ENCODE measurements at places on chromosomes 1 and 21.

DNA sequence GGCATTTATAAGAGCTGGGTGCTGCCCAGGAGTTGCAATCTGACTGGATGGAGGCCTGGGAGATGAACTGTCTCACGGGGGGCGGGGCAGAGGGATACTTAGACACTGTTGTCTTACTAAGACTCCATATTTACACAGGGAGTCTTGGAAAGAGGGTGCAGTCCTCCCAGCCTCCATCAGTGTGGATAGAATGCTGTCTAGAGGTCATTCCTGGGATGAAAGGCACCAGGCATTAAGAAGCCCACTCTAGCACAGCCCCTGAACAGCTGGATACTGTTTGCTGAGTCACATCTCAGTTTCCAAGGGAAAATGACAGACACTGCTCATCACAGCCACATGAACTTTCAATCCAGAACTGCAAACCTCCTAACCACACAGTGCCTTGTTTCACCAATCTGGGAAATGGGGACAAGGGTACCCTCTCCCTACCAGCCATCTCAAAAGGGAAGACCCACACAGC is 43.3 kb downstream of the SSBP3 start:
- no peak for DNase-seq

GRCh38 chr1:43422995-43423671 is 30.6 kb downstream of the HYI start:
- DNase-seq, result no peak

GRCh38 chr1:155241069-155241679 is 14.1 kb downstream of the ENTREP3 start:
- DNase-seq, result peak; percentile 75

GRCh38 chr1:177311111-177311510 is 140.4 kb downstream of the BRINP2 start:
- DNase-seq, result no peak

DNA sequence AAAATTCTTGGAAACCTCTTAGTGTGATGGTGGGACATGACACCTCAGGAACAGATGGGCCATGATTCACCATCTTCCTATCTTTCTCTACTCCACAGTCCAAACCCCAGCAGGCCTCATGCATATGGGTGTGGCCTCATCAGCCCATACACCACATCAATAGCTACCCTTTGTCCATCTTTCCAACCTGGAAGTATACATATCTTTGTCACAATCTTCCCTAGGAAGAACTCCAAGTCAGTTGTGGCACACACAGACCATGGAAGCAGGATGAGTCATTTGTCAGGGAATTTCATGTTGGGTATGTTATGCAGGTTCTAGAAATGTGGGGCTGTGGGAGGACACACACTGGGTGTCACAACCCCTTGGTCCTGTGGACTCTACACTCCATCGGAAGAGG is 30.5 kb upstream of the CLCA4 start:
- DNase-seq, result peak; percentile 33

DNA sequence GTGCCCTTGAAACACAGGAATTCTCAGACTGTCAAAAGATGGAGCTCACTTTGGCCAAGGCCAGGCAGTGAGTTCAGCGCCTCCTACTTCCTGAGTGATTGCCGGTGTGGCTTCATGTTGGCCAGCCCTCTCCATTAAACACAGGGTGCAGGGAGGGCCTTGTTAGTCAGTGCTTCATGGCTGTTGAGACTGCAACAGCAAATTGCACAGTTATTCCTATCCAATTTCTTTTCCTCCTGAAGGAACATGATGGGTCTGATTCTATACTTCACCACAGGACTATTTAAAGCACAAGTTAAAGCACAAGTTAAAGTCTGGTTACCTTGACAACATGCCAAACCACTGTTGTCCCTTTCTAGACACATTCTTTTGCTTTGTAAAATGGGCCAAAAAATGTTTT is 156.6 kb downstream of the SIPA1L2 start:
- DNase-seq, result no peak

- no peak for DNase-seq
These were observed 244.1 kb downstream of the GRIK3 start for GRCh38 chr1:36790191-36790590.

- no peak for DNase-seq
These were observed 48.9 kb downstream of the HENMT1 start for GRCh38 chr1:108611984-108612383.

GRCh38 chr21:41399246-41399800 is 26.7 kb upstream of the MX1 start:
- no peak for DNase-seq

DNA sequence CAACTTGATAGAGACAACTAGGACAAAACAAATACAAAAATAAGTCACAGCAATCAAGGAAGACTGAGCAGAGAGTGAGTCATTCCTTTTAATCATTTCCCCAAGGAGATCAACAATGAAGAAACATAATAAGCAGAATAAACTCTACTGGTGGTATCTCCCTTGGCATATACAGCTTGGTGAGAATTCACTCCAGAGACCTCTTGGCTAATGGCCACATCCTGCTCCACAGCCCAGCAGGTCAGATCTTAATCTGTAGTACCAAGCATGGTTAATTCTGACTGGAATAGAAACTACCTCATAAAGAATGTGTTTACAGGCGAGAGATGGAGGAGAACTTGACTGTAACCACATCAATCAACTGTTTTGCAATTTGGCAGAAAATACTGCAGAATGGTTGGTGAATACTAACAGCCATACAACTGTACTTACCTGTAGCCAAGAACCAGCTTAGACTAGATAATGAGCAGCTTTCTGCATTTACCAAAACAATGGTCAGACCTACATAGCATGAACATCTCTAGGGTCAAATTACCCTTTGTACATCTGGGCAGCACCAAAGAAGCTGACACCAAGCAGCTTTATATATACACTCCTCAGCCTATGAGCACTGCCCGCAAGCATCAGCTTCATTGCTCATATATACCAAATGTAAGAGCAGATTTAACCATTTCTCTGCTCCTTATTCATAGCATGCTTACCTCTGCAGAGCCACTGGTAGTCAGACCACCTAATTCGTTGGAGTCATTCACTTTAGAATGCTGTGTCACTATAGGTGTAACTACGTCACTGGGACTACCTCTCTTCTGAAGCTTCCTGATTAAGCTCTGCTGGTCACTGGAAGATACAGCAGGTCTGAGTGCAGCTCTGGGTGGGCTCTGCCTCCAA is 51.0 kb downstream of the KIAA0319L start:
- peak; percentile 100 for DNase-seq

DNA sequence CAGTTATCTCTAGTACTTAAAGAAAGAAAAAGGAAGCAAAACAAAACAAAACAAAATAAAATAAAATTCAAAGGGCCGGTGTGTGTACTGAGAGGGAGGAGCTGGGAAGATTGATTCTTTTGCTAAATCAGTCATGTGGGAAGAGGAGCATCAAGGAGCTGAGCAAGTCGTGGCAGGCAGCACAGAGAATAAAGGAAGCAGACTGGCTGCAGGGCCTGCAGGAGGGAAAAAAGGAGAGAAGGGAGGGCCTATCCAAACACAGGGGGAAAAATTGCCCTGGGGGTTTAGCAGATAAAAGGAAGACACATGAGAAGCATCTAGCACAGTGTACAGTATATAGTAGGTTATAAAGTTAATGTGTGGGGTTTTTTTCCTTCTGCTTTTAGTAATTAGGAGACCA is 27.6 kb downstream of the AGO4 start:
- no peak for DNase-seq

DNA sequence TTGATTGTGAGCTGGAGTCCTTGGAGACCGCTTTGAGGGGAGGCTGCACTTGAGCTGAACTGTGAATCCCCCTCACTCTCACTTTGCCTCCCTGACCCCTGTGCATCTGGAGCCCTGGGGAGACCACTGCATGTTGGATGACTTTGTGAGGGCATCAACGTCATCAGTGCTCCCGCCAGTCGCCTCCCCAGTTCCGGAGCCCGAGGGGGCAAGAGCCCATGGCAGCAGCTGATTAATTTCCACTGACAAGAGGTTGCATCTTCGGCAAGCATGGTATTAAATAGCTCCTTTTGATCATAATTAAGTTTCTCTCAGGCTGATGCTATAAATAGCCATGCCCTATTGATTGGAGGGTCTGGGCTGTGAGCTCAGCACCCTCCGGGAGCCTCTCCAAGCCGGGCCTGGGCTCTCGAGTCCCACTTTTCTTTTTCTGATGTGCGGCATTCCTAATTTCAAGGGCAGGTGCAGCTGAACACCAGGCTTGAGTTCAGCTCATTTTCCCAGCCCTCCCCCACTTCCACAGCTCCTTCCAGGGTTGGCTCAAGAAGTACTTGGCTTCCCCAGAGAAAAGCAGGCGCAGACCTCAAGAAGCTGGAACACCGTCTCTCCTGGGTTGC is 33.2 kb downstream of the KCND3 start:
- DNase-seq, result no peak

GRCh38 chr1:164794356-164794755 is 235.4 kb downstream of the PBX1 start:
- peak; percentile 98 for DNase-seq

DNA sequence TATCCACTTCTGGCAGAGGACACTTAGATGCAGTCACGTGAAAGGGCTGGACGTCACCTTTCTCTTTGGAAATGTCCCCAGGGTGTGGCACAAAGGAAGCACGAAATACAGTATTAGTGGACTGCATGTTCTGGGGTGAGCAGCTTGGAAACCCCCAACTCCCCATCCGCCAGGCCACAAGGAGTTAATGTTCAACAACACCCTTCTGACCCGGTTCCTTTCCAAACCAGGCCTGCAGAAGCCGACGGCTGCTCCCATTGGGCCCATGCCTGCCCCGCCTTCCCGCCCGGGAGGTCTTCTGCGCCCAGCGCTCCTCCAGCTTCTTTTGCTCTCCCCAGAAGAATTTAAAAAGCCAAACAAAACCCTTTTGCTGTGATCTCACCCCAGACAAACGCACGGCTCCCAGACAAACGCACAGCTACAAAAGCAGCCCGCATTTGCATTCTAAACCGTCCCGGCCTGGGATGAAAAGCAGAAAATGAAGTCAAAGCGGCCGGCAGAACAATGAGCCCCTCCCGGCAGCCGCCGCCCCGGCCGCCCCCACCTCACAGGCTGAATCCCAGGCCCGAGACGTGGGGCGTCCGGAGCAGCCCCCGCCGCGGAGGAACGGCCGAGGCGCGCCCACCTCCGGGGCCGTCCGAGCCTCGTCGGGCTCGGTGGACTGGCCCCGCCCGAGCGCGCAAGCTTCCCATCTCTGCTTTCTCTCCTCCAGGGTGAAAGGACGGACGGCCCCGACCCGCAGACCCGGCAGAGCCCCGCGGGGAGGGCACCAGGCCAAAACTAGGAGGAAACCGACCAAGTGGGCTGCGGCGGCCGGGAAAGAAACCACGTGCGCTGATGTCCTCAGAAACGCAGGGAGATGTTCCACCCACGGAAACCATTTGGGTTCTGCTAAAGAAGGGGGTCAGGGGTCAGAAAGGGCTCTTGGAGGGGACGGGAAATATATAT is 101.9 kb downstream of the PLPP3 start:
- DNase-seq, result peak; percentile 83

DNA sequence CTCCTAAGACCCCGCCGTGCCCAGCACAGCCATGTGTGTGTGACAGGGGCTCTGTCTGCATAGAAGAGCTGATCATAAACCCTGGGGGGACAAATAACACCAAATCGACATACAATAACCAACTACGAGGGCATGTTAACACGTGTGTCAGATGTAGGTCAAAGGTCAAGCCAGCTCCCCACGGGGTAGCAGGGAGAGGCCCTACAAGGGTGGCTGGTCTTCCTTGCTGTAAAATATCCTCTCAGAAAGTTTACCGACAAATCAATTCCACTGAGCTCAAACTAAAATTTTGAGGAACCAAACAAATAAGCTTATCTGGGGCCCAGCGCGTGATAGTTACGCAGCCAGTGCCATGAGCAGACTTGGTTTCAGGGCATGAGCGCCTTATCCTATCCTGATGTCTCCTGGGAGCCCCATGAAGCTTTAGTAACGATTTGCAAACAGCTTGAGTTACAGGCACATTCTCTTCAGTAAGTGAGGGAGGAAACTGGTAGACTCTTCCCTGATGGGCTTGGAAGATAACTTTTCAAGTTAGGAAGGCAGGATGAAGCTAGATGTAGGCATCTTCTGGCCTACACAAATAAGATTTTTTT is 2.7 kb upstream of the TMPRSS3 start:
- DNase-seq, result no peak

- peak; percentile 64 for DNase-seq
These were observed 84.6 kb upstream of the BMP8A start for GRCh38 chr1:39406533-39407450.

DNA sequence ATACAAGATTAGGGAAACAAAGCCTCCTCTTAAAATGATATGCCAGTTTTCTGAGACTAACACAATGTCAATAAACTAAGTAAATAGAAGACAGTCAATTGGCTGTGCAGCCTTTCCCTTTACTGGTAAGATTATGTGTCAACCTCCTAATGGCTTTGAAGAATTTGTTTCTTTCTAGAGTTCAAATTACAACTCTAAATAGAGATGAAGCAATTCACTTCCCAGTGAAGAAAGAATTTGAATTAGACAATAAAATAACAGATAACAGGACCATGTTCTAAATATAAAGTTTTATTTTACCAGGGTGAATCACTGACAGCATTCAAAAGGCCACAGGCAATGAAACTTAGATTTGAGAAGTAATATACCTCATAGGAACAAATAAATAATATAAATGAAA is 680.3 kb downstream of the PLA2G4A start:
- DNase-seq, result no peak

- no peak for DNase-seq
These were observed at the start of gene FYB2 for GRCh38 chr1:56819387-56819899. FYB2 (minus strand) TSS chr1:56819404; CDS start chr1:56819290, 114 bp downstream.

DNA sequence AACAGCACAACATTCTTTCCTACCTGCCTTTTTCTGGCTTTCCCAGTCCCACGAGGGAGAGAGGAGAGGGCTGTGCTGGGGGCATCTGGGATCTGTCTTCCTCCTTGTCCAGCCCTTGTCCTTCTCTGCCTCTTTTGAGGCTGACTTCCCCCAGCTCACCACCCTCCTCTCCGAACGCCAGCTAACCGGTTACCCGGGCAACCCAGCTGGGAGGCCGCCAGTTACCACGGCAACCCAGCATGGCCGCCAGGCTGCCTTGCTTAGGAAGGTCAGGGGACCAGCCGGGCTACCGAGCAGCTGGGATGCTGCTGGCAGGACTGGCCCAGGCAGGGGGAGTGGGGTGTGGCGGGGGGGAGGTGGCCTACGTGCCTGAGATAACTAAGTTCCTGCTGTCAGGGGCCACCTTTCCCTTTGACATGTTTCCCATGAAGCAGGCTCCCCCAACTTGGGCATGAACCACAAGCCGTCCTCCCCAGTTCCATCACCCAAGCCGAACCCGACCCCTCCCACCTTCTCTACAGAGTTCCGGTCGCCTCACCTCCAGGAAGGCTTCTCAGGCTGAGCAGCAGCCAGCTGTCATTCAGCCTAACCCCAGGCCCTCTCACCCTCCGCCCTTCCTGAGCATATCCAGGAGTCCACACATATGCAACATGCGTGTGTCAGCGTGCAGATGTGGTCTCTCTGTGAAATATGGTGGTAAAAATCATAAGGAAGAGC is 8.7 kb downstream of the PLEKHA6 start:
- DNase-seq, result no peak

GRCh38 chr1:217024911-217025310 is 301.7 kb upstream of the ESRRG start:
- no peak for DNase-seq

- DNase-seq, result no peak
These were observed 9.0 kb downstream of the USP24 start for GRCh38 chr1:55206210-55206609.

- DNase-seq, result peak; percentile 22
These were observed 735 bp upstream of the BRINP3 start for GRCh38 chr1:190478149-190479049.

- DNase-seq, result peak; percentile 81
These were observed 218.8 kb upstream of the CAMK1G start for GRCh38 chr1:209364716-209365115.
